ENCODE measurements at places on chromosomes 16 and 17.

DNA sequence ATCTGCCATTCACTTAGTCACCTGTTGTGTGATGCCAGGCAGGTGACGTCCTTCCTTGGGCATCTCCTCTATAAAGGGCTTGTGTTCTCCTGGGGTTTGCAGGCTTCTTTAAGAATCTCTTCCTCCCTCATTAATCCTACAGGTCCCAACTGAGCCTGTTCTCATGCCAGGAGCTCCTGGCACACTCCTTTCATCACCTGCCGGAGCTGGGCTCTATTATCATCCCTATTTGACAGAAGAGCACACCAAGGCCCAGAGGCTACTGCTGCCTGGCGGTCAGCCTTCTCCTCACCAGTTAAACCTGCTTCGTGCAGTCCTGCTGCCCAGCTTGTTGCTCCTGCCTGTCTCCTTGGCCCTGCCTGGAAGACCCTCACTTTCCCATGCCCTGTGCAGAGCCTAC lies 51.2 kb downstream of the RAI1 start:
- no peak for DNase-seq

- no peak for DNase-seq
These were observed 44.2 kb upstream of the HNF1B start for GRCh38 chr17:37789021-37789565.

GRCh38 chr16:14013571-14014283 lies 57.4 kb upstream of the MRTFB start:
- no peak for DNase-seq

DNA sequence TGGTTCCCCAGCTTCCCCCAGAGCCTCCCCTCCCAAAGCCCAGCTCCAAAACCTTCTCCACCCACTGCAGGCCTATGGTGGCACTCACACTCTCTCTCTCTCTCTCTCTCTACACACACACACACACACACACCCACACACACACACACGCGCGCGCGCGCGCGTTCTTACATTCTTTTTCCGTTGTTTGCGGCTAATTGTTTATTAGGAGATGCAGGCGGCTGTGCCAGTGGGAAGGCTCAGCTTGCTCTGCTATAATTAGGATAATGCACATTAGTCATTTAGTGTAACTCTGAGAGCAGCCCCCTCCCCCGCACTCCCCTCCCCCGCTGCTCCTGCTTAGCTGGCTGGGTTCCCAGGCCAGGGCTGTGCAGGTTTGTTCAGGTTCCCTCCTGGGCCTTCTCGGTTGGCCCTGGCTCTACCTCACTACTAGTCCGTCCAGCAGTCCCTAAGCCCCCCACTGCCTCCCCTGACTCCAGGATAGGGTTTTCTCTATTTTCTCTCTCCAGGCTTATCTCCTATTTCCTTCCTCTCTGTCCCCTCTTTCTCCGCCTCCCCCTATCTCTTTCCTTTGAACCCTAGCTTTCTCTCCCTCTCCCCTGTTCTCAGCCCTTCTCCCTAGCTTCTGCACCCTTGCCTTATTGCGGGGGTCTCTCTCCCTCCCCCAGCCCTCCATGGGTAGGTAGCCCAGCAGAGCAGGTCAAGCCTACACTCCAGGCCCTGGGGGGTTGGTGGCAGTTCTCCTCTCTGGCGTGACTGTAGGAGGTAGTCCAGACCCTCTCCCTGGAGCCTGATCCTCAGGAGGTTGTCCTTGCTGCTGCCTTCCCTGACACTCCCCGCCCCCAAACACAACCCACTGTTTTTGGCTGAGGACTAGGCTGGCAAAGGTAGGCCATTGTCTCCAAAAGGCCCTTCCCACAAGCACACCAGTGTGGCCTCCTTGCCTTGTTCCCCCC lies 34.0 kb downstream of the TMEM132E start:
- DNase-seq: no peak

GRCh38 chr17:386141-386876 lies 33.7 kb upstream of the RPH3AL start:
- DNase-seq: no peak

DNA sequence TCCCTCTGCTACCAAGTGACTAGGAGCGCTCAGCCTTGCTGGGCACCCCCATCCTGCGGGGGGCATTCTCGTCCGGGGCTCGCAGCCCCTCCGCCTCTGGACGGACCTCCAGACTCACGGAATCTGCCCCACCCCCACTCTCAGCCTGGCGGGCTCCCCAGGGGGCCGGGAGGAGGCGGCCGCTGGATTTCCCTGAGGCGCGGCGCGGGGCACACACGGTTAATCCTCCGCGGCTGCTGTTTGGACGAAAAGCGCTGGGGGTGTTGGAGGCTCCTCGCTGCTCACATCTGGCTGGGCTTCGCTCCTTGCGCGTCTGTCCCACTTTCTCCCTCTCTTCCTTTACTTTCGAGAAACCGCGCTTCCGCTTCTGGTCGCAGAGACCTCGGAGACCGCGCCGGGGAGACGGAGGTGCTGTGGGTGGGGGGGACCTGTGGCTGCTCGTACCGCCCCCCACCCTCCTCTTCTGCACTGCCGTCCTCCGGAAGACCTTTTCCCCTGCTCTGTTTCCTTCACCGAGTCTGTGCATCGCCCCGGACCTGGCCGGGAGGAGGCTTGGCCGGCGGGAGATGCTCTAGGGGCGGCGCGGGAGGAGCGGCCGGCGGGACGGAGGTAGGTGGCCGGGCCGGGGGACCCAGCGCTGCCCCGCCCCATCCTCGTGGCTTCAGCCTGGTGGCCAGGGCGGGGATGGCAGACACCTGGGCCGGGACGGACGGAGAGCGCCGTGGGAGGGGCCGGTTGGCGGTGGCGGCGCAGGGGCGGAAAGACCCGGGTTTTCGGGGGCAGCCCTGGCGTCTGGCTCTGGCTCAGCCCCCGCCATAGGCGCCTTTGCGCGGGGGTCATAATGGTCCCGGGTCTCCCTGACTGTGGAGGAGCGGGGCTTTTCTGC lies at the start of gene C1QTNF1:
Gene C1QTNF1, plus strand, starts transcription at position 284 of the 886 bp plus-strand sequence. CDS start 19,800 bp downstream, outside the sequence.
- DNase-seq: no peak

DNA sequence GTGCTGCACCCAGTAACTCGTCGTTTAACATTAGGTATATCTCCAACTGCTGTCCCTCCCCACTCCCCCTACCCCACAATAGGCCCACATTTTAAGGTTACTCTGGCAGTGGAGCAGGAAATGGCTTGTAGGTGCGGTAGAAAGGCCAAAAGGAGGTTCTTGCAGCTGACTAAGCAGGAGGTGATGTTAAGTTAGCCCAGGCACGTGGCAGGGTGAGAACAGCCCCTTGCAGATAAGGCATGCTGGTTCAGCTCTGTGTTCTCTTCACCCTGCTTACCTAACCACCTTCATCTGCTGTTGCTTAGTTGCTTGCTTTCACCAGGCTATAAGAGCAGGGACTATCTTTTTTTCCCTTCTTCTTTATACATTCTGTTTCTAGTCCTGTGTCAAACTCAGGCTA lies 1082.8 kb upstream of the RBFOX1 start:
- DNase-seq: no peak

- no peak for DNase-seq
These were observed 7.1 kb downstream of the CPNE7 start for GRCh38 chr16:89582614-89583196.

- DNase-seq: no peak
These were observed 1.7 kb upstream of the COL1A1 start for GRCh38 chr17:50203086-50203485.

DNA sequence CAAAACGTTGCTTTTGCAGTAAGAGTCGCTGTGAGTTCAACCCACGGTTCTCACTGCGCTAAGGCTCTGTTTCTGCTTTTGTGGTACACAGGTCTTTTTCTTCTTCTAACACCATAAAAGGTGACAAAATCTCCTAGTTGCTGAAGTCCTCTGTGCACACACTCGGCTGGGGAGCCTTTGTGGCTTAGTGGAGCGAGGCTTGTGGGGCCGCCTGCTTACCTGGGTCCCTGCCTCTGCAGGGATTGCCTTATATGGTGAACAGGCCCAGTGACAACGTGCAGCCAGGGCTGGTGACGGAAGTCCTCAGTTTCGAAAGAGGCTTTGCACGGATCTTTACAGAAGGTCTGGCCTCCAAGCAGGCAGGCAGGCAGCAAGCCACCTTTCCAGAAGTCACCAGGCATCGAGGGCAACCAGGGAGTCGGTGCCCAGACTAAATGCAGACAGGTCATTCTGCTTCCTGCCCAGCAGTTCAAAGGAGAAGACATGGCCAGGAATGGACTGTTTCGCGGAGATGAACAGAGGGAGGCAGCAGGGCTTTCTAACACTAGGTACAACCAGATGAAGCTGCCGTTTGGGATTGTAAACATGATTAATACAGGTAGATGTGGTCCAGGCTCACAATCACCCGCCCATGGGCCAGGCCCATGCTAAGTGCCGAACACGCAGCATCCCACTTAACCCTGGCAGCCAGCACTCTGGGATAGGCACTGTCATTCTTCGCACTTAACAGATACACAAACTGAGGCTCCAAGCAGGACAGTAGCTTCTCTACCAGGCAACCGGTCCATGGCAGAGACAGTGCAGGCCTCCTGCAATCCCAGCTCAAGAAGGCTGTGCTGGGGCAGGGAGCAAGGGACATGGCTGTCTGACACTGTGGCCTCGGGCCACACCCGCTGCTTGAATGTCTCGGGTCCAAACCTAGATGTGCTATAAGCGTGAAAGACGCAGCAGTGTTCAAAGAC lies 10.7 kb upstream of the MEAK7 start:
- no peak for DNase-seq

- no peak for DNase-seq
These were observed 60.1 kb upstream of the GSE1 start for GRCh38 chr16:85552980-85553435.

DNA sequence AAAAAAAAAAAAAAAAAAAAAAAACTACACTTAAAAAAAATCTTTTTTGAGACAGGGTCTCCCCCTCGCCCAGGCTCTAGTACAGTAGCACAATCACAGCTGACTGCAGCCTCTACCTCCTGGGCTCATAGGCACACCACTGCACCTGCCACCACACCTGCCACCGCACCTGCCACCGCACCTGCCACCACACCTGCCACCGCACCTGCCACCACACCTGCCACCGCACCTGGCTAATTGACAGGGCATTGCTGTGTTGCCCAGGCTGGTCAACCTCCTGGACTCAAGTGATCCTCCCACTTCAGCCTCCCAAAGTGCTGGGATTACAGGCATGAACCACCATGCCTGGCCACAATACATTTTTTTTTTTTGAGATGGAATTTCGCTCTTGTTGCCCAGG lies 17.6 kb upstream of the WDR45B start:
- DNase-seq: no peak

DNA sequence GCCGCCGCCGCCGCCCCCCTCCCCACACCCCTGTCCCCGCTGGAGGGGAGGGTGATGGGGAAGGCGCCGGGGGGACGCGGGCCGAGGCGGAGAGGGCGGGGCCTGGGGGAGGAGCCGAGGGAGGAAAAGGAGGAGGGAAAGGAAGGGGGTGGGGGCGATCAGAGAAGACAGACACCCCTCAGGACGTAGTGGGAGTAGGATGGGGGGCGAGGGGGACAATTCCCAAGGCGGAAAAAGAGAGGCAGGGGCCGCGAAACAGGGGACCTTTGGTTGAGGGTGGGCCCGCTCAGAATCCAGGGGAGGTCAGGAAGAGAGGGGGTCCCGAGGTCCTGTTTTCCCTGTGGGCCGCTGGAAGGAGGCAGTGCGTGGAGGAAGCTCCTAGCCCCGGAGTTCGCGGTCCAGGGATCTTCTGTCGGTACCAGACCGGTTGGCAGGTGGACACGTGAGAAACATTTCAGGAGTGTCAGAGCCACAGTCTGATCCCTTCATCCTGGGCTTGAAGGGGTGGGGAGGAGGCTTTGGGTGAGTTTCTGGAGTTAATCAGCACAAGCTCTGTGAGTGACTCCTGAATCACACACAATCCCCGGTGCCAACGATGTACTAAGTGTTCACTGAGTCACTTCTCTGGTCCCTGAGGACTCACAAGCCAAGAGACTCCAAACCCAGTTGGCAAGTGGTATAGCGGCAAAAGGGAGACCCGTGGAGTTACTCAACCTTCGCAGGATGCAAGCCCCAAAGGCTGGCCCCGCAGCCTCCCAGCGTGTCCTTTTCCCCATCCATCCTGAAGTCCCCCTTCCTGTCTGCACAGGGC lies at the start of gene XYLT1:
Gene XYLT1, minus strand, starts transcription at position 53 of the 811 bp plus-strand sequence. CDS start 164 bp downstream, outside the sequence.
- DNase-seq: no peak

GRCh38 chr17:36932694-36933511 lies 4.4 kb upstream of the LHX1 start:
- no peak for DNase-seq

- no peak for DNase-seq
These were observed 151.3 kb downstream of the C16orf95 start for GRCh38 chr16:87165885-87166284.

GRCh38 chr17:50690887-50691549 lies 16.7 kb downstream of the ANKRD40 start:
- DNase-seq: no peak

GRCh38 chr16:54462151-54462651 lies 175.6 kb upstream of the IRX3 start:
- no peak for DNase-seq

DNA sequence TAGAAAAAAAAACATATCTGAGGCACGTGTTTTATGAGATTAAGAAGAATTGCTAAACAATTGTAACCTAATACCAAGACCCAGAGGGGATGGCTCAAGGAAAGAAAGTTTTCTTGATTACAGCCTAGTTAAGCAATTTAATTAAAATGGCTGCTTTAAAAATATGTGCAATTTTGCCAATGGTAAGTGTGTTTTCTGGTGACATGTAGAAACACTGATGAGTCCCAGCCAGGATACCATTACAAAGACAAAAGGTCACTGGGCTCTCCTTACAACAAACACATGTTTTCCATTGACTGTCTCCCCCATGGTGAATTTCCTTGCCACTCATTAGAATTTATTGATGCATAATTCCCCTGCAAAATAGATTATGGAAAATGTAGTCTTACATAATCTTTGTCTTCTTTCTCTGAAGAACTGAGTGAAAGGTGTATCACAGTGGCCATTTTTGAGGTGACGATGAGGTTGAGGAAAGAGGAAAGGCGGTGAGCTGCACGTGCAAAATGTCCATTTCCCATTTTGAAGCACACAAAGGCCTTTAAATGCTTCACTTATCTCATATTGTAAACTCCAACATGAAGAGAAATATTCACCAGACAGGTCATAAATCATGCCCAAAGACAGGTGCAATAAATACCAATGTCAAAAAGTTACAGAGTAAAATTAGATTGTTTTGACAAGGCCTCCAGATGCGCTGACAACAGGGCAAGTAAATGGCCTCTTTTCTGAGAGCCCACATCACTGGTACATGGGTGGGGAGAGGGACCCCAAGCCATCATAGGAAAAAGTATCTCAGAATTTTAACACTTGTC lies 696.9 kb downstream of the KCNJ2 start:
- no peak for DNase-seq

DNA sequence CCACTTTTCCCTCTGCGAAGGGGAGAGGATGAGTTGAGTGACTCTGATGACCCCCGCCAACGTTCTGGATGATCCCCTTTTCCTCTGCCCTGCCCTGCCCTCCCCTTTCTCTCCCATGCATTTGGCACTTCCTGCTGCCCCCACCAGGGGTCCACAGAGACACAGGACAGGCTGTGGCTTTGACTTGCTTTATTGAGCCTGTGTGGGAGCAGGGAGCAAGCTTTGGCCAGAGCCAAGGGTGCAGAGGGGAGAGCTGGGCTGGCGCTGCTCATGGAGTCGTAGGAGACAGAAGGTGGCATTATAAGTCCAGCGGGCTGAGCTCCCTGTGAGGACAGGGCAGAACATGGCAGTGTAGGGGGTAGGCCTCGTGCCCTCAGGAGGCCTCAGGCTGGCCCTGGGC lies 1.6 kb downstream of the PPY start:
- no peak for DNase-seq

Data from cortex of kidney (tissue), 1 donor.